Pulmonary artery endothelial cell (primary cell): ENCODE measurements at places on chromosomes 12 and 14.

- DNase-seq, result no peak
Observed at GRCh38 chr14:75752907-75753594, 92.0 kb downstream of the TTLL5 start.

GRCh38 chr12:31961137-31961536 lies 1.9 kb downstream of the RESF1 start:
- no peak for DNase-seq

DNA sequence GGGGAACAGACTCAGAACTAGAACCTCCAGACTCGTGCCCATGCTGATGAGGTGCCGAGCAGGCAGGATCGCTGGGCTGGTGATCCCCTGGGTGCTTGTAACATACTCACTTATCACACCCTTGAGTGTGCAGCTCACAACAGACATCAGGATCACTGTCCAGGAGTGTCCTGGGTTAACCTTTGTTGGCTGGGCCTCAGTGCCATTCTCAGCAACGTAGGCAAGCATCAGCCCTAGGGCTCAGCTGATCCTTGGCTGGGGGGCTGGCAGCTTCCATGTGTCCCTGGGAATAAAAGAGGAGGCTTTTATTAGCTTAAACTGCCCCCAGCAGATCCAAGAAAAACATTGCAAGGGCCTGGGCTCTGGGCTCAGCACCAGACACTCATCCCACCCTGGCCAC lies 1.6 kb downstream of the TMEM229B start:
- no peak for DNase-seq

GRCh38 chr14:89137526-89138163 lies 279.4 kb downstream of the FOXN3 start:
- DNase-seq, result peak; percentile 37
